ENCODE measurements at places on chromosomes 16 and 17. TPM values are rescaled to one million over a fixed set of nuclear protein-coding genes. Genes with fewer than 3 reads are reported as not detected.
A peak's percentile ranks its signal among the peaks of the same experiment; 100 is the strongest.

The ALOX15B gene
- 0.06 TPM for total RNA-seq

The ERN1 gene
- 2.4 TPM for total RNA-seq

The NUDT21 gene
- total RNA-seq: 256 TPM

The KRT33A gene
- total RNA-seq: not detected

The MPP2 gene
- total RNA-seq: 7.8 TPM

The KCTD19 gene
- 1.1 TPM for total RNA-seq

The CACNG5 gene
- not detected for total RNA-seq

The SLX1B gene
- 3.9 TPM for total RNA-seq

The TNK1 gene
- 4.0 TPM for total RNA-seq

The MYH1 gene
- not detected for total RNA-seq

The UNKL gene
- total RNA-seq: 25.4 TPM

The CCT6B gene
- 3.4 TPM for total RNA-seq

GRCh38 chr16:54512467-54512995 lies 225.9 kb upstream of the IRX3 start:
- DNase-seq: no peak

DNA sequence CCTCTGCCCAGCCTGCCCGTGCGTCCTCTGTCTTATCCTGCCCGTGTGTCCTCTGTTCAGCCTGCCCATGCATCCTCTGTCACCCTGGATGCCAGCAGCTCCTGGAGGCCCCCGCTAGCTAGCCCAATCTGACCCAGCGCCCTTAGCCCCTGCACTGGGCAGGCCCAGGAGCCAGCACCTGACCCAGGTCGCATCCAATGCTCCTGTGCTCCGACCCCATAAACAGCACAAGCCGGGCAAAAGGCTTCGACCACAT lies 13.1 kb downstream of the CDH15 start:
- no peak for DNase-seq

DNA sequence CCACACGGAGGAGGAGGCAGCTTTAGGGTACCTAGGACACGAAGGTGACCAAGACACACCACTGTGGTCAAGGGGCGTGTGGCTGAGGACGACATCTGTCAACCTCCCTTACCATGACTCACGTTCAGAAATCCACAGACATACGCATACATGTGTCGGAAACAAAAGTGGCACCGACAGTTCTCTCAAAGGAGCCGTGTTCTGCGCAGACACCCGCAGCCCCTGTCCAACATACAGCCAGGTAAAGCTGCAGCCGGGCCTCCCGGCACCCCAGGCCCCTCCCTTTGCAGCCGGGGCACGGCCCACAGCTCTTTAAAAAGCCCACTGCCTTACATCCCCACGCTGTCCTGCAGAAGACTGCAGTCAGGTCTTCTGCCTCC lies 40.5 kb upstream of the KLHDC4 start:
- no peak for DNase-seq

GRCh38 chr17:66906321-66907278 lies 57.9 kb upstream of the CACNG4 start:
- peak; percentile 64 for DNase-seq

DNA sequence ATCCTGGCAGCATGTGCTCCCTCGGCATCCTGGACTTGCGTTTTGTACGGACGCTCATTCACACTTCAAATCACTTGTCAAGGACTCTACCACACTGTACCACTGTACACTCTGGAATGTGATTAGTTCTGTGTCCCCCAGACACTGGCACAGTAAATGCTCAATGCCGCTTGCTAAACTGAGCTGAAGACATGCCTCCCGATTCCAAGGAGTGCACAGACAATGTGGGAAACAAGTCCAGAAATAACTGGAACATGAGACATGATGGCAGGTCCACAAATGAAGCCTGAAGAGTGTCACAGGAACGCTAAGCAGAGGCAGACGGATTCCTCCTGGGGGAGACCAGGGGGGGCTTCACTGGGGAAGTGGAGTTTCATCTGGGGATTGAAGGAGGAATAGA lies 22.1 kb downstream of the HIC1 start:
- no peak for DNase-seq

DNA sequence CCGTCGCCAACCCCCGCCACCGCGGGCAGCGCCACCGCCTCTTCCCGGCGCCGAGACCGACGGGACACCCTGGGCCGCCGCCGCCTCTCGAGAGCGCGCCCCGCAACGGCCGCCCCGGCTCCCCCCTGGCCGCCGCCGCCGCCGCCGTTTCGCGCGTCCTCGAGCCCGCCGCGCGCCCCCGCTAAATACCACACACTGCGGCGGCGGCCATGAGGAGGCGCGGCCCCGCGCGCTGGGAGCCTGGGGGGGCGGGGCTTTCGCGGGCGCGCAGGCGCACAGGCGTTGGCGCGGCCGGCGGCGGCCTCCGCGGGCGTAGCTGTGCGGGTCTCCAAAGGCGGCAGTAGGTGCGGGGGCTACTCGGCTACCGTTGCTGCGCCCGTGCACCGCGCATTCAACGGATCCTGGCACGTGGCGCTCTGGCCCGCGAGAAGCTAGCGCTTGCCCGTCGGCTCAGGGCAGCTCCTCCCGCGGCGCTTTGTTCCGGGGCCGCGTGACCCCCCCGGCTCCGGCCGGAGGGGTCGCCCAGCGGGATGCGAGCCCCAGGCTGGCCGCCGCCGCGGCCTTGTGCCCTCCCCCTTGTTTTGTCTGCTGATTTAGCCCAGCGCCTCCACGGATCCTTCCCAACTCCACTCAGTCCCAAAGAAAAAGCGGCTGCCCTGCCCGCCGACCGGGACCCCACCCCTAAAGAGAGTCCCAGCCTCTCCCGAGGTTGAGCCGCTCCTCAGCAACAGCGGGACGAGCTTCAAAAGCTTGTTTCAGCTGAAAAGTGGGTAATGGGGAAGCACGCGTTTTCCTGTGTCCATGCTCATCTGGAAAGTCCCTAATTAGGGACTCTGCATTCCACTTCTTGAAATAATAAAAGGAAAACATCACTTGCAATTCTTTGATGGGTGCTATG lies at the start of gene SIAH1:
Gene SIAH1 (minus strand): TSS at position 161 of the 898 bp plus-strand sequence. CDS start 22,985 bp downstream, outside the sequence.
- peak; percentile 95 for DNase-seq

DNA sequence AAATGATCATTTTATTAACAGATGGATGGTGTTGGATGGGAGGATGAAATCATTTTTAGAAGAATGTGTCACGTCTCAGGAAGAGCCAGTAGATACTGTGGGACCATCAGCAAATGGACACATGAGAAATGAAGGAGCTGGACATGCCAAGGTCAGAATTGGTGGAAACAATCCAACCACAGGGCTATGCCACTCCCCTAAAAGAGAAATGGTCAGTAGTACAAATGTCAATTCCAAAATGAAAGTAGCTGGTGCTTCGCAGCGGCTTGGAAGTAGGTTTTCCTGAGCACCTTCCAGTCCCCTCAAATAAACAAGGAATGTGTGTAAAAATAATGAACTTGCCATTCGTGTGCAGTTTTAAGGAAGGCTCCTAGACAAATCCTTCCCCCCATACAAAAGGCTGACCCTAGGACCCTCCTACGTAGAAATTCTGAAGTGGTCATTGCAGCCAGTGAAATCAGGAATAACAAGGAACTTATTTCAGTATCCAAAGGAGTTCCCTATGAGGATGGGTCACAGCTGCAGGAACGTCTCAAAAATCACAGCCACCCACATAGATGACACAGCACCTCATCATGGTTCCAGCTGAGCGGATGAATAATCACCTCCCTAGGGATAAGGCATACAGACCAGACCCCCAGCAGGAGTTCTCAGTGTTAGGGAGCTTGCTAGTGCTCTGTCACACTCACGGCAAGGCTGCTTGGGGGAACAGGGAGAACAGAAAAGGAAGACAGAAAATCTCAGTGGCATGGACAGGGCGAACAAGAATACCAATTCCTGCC lies 239.2 kb downstream of the HS3ST3A1 start:
- peak; percentile 25 for DNase-seq

DNA sequence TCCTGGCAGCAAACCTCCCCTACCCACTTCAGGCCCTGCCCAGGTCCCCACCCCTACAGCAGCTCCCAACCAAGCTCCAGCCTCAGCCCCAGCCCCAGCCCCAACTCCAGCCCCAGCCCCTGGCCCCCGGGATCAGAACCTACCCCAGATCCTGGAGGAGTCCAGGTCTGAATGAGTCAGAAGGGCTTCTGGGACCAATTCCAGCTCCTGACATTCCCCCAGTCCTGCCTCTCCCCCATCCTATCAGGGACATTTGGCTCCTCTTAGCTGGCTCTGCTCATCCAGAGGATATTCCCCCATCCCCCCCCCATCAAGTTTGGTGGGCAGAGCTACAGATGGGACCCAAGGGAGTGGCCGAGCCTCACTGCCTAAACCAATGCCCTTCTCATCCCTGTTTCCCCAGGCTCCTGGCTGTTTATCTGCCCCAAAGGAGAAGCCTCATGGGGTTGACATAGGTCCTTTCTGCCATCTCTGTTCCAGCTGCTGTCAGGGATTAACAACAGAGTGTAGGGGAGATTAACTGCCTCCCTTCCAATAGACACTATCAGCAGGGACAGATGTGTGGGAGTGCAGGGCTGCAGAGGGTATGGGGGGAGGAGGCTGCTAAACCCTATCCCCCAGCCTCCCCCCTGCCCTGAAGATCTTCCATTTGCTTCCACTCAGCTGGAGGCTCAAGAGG lies 16.5 kb downstream of the CNTNAP1 start:
- DNase-seq: peak; percentile 76

- no peak for DNase-seq
Measured at GRCh38 chr17:78672871-78673371, 95.7 kb upstream of the DNAH17 start.

- DNase-seq: peak; percentile 87
Measured at GRCh38 chr16:11396241-11397048, 51.2 kb downstream of the RMI2 start.

GRCh38 chr16:57519796-57520360 lies 16.5 kb downstream of the CCDC102A start:
- DNase-seq: peak; percentile 86

- no peak for DNase-seq
Measured at GRCh38 chr17:12979826-12980500, 37.9 kb downstream of the ELAC2 start.

- no peak for DNase-seq
Measured at GRCh38 chr17:7078711-7079110, 1.3 kb downstream of the CLEC10A start.

- DNase-seq: no peak
Measured at GRCh38 chr16:85637808-85638647, 24.9 kb downstream of the GSE1 start.

DNA sequence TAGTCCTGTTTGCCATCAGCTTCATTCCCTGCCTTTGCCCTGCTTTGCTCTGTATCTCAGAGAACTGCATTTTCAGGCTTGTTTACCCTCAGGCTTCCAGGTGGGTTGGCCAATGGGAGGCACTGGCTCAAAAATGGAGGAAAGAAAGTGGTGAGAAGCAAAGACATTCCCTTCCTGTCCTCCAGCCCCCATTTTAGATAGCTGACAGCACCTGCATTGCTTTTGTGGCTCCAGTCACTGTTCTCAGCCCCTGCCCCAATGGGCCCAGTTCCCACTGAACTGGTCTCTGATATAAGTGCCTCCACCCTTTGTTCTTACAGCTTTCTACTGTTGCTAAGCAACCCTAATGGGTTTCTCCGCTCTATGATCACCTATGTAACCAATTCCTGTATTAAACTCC lies 19.4 kb upstream of the SDK2 start:
- DNase-seq: peak; percentile 8

DNA sequence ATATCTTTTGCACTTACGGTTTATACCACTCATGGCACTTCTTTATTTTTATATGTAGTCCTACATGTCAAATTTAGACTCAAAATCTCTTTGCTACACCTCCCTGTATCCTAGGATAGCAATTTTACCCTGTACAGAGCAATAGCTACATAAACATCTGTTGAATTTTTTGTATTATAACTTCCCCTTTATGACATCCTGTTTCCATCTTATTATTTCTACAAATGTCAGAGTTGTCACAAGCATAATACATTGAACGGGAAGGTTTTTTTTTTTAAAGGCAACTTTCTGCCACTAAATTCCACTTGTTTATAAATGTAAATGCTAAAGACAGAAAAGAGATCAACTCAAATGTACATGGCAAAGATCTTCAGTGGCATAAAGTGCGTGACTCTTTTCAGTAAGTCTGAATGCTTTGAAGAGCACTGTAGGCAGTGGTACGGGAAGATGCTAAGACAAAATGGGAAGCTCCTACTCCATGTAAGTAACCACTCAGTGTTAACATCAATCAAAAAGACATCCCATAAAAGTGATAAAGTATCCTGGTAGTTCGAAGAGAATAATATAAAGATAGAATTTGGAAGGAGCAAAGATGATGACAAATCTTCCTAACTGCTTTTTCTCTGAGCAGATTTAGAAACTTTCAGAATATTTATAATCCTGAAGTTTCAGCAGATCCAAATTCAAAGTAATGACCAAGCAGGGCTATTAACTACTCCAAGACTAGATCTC lies 26.8 kb downstream of the GNA13 start:
- DNase-seq: no peak

DNA sequence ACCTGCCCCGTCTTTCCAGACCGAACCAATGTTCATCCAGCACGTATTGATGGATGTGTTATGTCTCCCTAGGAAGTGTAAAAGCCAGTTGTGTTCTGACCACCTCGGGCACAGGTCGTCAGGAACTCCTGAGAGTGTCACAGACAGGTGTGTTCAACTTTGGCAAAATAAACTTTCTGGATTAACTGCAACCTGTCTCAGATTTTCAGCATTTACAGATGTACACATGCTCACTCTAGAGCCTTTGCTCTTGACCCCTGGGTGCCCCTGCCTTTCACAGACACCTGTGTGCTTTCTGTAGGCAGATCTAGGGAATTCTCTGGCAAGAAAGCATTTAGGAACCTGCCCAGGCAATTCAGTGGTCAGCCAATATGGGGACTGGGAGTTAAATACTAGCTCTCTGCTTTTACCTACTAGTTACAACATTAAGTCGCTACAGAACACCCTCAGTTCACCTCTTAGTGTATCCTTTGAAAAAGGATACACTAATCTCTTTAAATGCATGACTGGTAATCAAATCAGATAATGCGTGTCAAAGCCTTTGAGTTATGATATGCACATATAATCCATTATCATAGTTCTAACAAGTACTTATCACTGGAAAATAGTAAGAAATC lies 188.9 kb downstream of the CPPED1 start:
- no peak for DNase-seq

GRCh38 chr16:46836534-46837530 lies 5.9 kb upstream of the C16orf87 start:
- no peak for DNase-seq

- DNase-seq: no peak
Measured at GRCh38 chr17:59825533-59826322, 67.0 kb downstream of the TUBD1 start.
